Esophagus squamous epithelium (tissue), 5 donors: ENCODE measurements at places on chromosomes 4 and X. TPM values are rescaled to one million over a fixed set of nuclear protein-coding genes. Genes with fewer than 3 reads are reported as not detected.
A peak's percentile ranks its signal among the peaks of the same experiment; 100 is the strongest.

DNA sequence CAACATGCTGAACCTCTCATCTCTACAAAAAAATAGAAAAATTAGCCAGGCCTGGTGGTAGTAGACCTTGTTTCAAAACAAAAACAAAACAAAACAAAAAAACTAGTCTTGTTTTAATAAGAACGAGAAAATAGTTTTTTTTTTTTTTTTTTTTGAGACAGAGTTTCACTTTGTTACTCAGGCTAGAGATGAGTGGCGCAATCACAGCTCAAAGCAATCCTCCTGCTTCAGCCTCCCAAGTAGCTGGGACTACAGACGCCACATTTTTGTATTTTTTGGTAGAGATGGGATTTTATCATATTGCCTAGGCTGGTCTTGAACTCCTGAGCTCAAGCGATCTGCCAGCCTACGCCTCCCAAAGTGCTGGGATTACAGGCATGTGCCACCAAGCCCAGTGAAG is 47.7 kb upstream of the UGDH start:
- H3K4me3 ChIP-seq, result no peak overlapping the region
- peak overlapping the region; percentile 62 for H3K27ac ChIP-seq

- no peak for DNase-seq
- H3K36me3 ChIP-seq, result no peaks in the 10 kb centered on the region
- H3K27me3 ChIP-seq, result peaks cover 97% of the 10 kb centered on the region
- H3K27ac ChIP-seq, result no peak overlapping the region
These were observed 8.7 kb upstream of the FGFRL1 start for GRCh38 chr4:1002631-1003251.

STK26 gene
- 19.8 TPM for total RNA-seq

GRCh38 chr4:77430847-77431246 is 174.8 kb upstream of the CXCL13 start:
- peaks cover 2% of the 10 kb centered on the region for H3K4me1 ChIP-seq
- no peak overlapping the region for H3K4me3 ChIP-seq

DNA sequence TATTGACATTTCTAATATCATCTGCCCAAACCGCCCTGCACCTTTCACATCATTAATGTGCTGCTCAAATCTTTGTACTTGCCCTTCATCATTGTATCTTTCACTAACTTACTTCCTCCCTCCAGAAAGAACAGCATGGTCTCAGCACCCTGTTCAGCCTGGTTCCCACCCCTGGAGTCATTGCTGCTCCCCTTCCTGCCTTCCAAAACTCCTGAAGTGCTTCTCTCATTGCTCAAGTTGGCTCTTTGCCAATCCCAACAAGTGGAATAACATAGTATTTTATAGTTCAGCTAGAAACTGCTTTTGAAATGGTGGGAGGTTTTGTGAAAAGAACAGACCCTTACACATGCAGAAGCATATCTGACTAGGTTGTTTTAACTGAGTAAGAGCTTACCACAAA is 14.0 kb upstream of the TTC29 start:
- no peak overlapping the region for H3K27ac ChIP-seq
- DNase-seq, result no peak
- no peaks in the 10 kb centered on the region for H3K36me3 ChIP-seq
- H3K4me1 ChIP-seq, result no peaks in the 10 kb centered on the region

GRCh38 chrX:69430785-69431184 is 73.3 kb upstream of the NALF2 start:
- no peaks in the 10 kb centered on the region for H3K36me3 ChIP-seq
- no peak overlapping the region for H3K27ac ChIP-seq
- no peaks in the 10 kb centered on the region for H3K4me1 ChIP-seq
- no peak overlapping the region for H3K4me3 ChIP-seq
- H3K27me3 ChIP-seq, result no peaks in the 10 kb centered on the region

CFP gene
- total RNA-seq, result 0.83 TPM

DNA sequence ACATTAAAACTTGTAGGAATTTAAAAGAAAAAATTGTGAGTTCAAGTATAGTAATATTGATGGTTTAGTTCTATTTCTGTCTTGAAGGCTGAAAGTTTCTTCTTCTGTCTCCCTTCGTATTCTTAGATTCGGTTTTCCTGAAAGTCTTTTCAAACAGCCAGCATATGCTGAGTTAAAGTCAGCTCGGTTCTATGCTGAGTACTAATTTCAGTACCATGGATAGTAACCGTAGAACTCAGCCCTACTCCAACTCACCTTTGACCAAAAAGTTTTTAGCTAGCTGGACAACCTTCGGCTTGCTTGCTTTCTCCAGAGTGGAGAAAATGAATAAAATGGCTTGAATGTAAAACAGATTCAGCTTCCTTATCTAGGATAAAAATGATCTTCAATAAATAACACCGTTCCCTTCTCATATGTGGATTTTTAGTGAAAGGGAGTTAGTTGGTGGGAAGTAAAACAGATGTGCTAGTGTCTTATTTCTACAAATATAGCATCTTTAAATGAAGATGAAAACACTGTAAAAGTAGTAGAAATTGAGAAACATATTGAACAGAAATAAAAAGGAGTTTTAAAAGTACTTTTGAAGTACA is 5.2 kb downstream of the POU4F2 start:
- H3K4me3 ChIP-seq, result no peak overlapping the region
- no peaks in the 10 kb centered on the region for H3K36me3 ChIP-seq

TEC gene
- total RNA-seq, result 8.6 TPM
